Right atrium auricular region (tissue), 2 donors: ENCODE measurements at places on chromosomes 12 and 14. TPM values are rescaled to one million over a fixed set of nuclear protein-coding genes. Genes with fewer than 3 reads are reported as not detected.

DNA sequence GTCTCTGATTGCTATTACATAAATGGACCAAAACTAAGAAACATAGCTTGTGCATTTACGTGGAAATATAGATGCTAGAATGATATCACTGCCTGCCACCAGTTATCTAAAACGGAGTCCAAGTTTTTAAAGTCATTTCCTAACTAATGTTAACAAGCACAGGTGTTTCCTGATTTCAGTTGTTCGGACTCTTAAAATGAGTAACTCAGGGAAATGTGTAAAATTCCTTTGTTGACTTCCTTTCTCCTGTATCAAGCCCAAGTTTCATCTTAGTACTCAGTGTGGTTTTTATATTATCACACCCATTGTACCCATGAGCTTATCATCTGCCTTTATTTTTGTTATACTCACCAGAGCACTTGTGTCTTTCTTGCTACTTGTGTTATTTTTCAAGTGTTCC lies 13.2 kb upstream of the PRKCH start:
- no peaks in the 10 kb centered on the region for H3K4me1 ChIP-seq
- H3K36me3 ChIP-seq, result no peaks in the 10 kb centered on the region
- no peak for DNase-seq
- no peak overlapping the region for H3K27ac ChIP-seq

DNA sequence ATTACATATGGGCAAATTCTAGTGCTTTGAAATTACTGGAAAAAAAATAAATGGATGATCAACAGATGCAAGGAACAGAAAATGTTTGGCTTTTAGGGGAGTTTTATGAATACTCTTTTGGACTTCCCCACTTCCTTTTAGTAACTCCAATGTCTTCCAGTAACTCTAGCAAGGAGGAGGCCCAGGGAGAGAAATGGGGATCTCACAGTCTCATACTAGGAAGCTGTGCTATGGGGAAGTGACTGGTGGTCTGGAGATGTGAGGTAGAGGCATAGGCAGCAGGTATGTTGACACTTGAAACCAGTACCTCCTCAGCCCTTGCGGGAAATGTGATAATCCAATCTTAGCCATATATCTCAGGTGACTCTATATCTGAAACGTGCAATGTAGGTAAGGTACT lies 68.1 kb downstream of the CRADD start:
- H3K36me3 ChIP-seq, result no peaks in the 10 kb centered on the region
- no peaks in the 10 kb centered on the region for H3K4me1 ChIP-seq
- no peak overlapping the region for H3K27ac ChIP-seq
- H3K27me3 ChIP-seq, result no peaks in the 10 kb centered on the region
- no peak for DNase-seq

GRCh38 chr12:47782372-47782770 lies 9.3 kb downstream of the SLC48A1 start:
- H3K36me3 ChIP-seq, result peaks cover 47% of the 10 kb centered on the region
- H3K4me3 ChIP-seq, result no peak overlapping the region
- no peak overlapping the region for H3K27ac ChIP-seq
- no peaks in the 10 kb centered on the region for H3K27me3 ChIP-seq
- no peak for DNase-seq

DNA sequence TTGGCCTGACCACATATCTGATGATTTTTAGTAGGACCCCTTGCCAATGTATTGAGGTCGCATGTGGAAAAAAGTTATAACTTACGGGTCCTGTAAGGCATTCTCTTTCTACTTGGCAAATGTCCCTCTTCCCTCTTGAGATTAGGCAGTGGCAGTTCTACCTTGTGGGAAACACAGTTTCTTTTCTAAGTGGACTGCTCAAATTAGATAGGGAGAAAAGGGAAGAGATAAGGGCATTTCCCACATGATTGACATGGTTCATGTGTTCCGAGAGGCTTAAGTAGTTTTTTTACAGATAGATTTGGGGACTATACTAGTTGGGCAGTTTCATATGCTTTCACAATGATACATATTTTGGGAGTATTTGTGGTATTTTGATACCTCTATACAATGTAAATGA lies 154.7 kb downstream of the FBXL14 start:
- DNase-seq, result no peak
- H3K27me3 ChIP-seq, result no peaks in the 10 kb centered on the region
- no peak overlapping the region for H3K27ac ChIP-seq
- H3K4me3 ChIP-seq, result no peak overlapping the region

Gene TPPP2
- total RNA-seq, result not detected

Gene EML1
- total RNA-seq, result 28.3 TPM

Gene CCDC88C
- total RNA-seq, result 4.4 TPM

Gene RND1
- not detected for total RNA-seq

Gene MAGOHB
- 5.5 TPM for total RNA-seq

Gene NPAS3
- total RNA-seq, result 0.67 TPM

Gene COX8C
- total RNA-seq, result not detected
